ENCODE measurements at places on chromosomes 12 and 14.

DNA sequence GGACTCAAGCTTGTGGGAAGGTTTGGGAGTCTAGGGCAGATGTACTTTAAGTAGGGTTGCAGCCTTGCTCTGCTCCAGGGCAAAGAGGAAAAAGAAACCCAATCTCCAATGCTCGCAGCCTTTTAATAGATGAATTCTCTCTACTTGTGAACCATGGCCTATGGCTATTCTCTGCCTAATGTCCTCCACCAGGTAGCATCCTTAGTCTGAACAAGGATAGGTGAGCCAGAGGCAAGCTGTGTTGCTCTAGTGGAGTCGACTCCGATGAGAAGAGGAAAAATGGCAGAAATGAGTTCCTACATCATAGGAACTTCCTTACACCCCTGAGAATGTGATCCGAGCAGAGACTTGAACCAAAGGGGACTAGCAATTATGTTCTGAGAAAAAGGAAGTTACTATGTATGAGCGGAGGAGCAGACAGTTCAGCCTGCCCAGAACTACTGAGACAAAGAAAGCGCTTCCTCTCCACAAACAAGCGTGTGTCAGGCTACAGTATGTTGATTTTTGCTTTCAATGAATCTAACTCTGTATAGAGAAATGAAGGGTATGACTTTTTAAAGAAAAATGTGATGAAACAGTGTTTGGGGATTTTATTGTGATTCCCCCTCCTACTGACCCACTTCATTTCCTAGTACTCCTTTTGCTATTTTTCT, 153.6 kb upstream of the ARID2 start:
- DNase-seq = peak; percentile 59

GRCh38 chr12:116492703-116493324, 66.4 kb upstream of the MAP1LC3B2 start:
- DNase-seq = peak; percentile 24

DNA sequence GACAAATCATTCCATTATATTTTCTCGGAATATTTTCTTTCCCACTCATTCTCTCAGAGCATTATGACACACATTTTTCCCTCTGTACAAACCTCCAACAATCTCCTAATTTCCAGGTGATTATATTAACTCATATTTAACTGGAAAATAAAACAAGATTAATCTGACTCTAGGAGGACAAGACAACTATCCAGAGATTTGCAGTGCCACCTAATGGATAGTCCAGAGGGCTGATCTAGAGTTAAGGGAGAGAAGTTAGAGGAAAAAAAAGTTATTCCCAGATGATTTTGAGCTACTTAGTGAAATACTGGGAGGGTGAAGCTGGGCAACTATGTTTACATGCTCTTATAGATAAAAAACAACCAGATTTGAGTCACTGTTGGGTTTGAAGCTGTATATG, 161.7 kb downstream of the ALX1 start:
- DNase-seq = no peak

- DNase-seq = no peak
Measured at GRCh38 chr12:1313906-1314305, 280.5 kb downstream of the FBXL14 start.

- DNase-seq = no peak
Measured at GRCh38 chr14:52589646-52590045, 37.0 kb downstream of the GPR137C start.

DNA sequence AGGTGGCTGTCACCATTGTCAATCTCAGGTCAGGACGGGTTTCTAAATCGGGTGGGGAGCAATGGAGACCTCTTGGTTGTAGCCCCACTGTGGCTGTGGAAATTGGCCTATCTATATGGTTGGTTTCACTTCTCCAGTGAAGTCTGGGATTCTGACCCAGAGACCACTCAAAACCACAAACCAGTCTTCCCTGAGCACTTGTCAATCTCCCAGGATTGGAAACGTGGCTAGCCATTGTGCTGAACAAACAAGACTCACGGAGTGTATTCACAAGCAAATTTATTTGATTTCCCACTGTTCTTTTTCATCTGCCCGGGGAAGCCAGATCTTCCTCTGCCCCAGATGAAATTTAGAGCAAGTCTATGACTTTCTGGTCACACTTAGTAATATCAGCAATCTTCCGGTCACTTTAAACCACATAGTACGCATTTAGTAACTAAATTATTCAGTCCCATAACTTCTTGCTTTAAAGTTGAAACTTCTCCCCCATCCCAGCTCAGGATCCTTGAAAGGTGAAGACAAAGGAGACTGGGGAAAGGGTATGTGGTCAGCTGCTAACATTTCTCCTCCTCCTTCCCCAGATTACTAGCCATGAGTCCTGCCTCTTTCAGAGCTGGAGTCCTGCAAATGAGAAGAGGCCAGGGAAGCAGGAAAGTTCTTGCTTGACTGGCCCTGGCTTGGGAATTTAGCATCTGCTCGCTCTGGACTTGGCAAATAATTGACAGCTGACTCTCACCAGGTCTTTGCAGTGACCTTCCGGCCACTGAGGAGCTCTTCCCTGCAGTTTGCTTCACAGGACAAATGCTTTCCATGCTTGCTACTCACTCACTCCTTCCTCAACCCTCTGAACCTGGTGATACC, 123.2 kb upstream of the MAX start:
- DNase-seq = peak; percentile 60

DNA sequence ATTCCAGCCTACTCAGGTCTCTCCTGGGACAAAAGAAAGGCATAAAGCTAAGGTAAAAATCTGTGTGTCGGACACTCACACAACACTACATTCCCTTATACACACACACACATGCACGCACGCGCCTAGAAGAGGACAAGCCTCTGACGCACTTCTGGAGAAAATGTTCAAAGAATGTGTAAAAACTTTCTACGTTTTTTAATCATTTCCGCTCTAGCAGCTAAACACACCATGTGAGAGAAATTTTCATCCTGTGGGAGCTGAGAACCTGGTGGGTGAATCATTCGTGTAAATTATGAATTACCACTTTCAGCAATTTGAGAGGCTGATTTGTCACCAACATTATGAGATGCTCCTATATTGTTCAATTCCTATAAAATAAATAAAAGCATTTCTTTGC, 494.5 kb downstream of the TMEM132D start:
- DNase-seq = no peak

- peak; percentile 35 for DNase-seq
Measured at GRCh38 chr14:92513966-92514843, 624 bp downstream of the RIN3 start.

DNA sequence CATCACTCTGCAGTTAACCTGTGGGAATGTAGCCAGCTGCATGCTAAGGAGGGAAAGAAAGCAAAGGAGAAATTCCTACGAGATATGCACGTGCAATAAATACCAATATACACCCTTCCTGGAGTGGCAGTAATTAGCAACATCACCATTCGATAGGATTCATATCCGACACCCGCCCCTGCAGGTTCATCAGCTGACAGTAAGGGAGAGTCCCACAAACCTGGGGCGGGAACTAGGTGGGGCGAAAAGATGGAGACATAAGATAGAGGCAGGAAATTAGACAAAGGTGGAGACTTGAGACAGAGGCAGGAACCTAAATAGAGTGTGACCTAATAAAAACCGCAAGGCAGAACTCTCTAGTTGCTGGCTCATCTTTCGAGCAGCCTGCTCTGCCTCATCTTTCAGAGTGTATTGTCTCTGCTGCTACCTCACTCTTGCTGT, 51.6 kb downstream of the PLEKHG3 start:
- peak; percentile 48 for DNase-seq

DNA sequence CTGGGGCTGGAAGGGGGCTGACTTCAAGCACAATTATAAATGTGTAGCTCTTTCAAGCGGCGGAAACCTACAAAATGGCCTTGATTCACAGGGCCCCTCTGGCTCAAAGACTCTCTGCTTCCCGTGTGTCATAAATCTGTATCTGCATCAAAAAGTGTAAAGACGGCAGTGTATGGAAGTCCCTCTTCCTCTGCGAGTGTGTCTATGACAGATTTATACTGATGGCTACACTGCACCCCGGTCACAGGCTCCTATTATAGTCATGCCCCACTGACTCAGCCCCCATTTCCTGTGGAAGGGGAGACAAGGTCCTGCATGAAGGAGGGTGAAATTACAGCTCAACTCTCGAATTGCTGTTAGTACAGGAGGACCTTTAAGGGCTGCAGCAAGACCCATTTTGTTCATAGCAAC, 68.6 kb downstream of the HMGA2 start:
- DNase-seq = peak; percentile 20

DNA sequence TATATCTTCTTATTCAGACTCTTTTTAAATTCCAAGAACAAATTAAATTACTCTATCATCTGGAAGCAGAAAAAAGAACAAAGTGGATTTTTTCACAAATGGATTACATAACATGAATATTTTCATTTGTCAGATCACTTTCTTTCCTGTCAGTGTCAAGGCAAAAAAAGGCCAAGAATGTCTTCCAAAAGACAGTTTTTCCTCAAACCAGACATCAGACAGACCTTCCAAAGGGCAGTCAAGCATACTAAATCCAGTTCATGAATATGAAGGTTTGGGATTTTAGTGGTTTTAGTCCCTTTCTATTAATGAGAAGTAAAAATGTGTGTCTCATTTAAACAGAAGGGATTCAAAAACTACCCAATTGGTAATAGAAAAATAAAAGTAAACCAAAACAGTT, 336.0 kb downstream of the CEP128 start:
- no peak for DNase-seq

- no peak for DNase-seq
Measured at GRCh38 chr12:122505419-122506051, 4.8 kb upstream of the ZCCHC8 start.

- no peak for DNase-seq
Measured at GRCh38 chr12:118649765-118650585, 273.6 kb downstream of the SUDS3 start.

- DNase-seq = no peak
Measured at GRCh38 chr12:59357811-59358210, 238.0 kb upstream of the SLC16A7 start.

DNA sequence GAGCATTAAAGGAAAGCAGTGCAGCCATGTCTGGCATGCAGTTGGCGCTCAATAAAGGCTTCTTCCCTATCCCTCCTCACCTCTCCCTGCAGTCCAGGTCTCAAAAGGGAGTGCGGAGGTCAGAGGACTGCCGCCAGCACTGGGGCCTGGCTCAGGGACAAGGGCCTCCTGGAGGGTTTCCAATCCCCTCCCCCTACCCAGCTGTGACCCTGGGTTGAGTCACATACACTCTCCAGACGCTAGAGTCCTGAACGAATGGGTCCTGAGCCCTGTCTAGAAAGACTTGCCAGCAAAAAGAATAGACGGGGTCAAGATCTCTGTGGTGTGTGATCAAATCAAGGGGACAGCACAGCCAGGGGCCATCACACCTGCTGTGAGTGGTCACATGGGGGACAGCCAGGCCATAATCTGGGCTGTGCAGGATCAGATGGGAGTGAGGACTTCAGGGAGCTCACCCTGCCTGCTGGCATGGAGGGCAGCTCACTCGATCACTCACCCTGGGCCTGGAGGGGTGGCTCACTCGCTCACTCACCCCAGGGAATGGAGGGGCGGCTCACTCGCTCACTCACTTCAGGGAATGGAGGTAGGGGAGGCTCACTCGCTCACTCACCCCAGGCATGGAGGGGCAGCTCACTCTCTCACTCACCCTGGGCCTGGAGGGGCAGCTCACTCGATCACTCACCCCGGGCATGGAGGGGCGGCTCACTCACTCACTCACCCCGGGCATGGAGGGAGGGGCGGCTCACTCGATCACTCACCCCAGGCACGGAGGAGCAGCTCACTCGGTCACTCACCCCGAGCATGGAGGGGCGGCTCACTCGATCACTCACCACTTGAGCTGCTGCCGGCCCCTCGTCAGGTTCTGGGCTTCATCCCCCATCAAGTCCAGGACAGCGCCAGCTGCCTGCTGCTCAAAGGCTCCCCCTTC, 12.8 kb downstream of the CFAP73 start:
- no peak for DNase-seq

- DNase-seq = peak; percentile 80
Measured at GRCh38 chr12:57614178-57614947, 3.1 kb downstream of the ARHGEF25 start.

DNA sequence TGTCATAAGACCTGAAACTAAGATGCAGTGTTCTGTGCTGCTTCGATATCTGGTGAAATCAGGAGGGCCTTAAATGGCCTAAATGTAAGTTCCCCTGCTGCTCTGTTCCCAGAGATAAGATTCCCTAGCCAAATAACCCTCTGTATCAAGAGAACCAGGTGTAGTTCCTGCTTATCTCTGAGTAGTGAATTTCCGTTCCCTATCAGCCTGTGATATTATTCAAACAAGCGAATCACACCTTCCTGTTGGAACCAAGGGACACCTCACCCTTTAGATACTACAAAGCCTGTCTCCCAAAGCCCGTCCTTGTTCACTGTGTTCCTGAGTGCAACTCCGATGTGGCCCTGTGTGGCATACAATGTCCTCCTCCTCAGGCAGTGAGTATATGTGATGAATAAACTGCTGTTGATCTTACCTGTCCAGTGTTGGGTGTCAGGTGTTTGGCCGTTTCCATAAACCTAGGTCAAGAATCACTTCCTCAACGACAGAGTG, 52.2 kb upstream of the COCH start:
- no peak for DNase-seq

DNA sequence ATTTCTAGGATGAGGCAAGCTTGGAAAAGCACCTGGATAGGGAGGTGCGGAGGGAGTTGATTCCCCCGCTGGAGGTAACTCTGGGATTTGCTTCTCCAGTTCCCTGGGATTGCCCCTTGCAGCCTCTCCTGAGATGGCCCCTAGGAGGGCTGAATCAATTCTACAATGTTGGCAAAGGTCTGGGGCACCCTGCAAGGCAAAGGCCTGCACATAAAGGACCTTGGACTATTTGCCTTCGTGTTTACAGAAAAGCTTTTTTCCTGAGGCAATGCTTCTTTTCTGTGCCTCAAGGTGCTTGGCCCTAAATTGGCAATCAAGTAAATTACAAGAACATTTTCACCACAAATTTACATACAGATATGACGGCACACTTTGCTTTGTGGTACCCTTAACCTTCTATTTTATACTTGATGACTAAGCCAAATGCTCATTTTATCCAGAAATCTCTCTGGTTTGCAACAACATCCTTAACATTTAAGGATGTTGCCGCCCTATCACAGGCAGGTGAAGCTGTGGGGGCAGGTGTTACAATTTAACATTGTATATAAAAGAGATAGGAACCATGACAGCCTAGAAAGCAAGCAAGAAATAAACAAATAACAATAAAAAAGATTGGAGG, 40.3 kb downstream of the TIMELESS start:
- no peak for DNase-seq

GRCh38 chr14:60153991-60154390, 11.2 kb downstream of the DHRS7 start:
- no peak for DNase-seq

- no peak for DNase-seq
Measured at GRCh38 chr14:102325791-102326345, 6.3 kb downstream of the ZNF839 start.

GRCh38 chr14:61954306-61954705, 192.1 kb downstream of the SNAPC1 start:
- DNase-seq = no peak

DNA sequence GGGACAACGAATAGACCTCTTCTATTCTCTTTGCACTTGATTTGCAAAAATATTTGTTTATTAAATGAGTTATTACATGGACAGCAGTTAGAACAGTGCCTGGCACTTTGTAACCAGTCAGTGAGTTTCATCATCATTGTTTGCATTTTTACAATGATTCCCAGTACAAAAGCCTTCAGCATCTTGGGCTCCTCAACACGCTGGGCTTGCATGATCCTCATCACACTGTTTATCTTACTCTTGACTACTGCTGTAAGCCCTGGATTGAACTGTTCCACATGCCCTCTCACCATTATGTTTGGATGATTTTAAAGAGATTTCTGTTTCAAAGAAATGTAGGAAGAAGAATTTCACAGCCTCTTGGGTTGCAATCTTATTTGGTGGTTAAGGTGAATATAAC, 204.3 kb downstream of the PELI2 start:
- DNase-seq = no peak
